Hypothalamus (tissue), 51 donors: ENCODE measurements at places on chromosomes 3 and 15.

DNA sequence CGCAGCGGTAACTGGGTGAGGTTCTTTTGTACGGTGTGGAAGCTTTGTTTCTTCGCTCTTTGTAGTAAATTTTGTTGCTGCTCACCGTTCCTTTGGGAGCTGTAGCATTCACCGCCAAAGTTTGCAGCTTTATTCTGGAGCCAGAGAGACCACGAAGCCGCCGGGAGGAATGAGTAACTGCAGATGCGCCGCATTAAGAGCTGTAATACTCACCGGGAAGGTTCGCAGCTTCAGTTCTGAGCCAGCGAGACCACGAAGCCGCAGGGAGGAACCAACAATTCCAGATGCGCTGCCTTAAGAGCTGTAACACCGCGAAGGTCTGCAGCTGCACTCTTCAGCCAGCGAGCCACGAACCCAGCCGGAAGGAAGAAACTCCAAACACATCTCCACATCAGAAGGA, 56.0 kb upstream of the DYNC1LI1 start:
- DNase-seq = no peak

GRCh38 chr3:45008117-45008516, 18.0 kb upstream of the CLEC3B start:
- DNase-seq = no peak

GRCh38 chr3:184491867-184492615, 69.5 kb upstream of the EPHB3 start:
- DNase-seq = no peak

- no peak for DNase-seq
Measured at GRCh38 chr15:31360843-31361763, 34.5 kb downstream of the KLF13 start.

GRCh38 chr3:70806021-70806420, 493.6 kb upstream of the MDFIC2 start:
- no peak for DNase-seq

GRCh38 chr15:60424006-60424405, 26.2 kb upstream of the ANXA2 start:
- no peak for DNase-seq

DNA sequence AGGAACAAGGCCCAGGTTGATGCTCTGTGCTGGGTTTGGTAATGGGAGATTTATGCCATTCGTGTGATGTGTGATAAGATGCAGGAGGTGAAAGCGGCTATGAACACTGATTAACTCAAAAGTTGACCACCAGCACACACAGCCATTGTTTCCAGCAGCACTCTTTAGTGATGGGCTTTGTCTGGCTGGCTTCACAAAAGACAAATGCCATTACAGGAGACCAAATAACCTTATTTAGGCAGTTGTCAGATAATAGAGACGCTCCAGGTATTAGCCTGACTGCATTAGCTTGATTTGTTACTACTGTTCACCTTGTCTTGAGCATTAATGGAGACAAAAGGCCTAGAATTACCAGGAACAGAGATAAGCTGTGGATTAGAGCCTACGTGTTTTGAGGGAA, 5.1 kb downstream of the HESX1 start:
- DNase-seq = no peak

DNA sequence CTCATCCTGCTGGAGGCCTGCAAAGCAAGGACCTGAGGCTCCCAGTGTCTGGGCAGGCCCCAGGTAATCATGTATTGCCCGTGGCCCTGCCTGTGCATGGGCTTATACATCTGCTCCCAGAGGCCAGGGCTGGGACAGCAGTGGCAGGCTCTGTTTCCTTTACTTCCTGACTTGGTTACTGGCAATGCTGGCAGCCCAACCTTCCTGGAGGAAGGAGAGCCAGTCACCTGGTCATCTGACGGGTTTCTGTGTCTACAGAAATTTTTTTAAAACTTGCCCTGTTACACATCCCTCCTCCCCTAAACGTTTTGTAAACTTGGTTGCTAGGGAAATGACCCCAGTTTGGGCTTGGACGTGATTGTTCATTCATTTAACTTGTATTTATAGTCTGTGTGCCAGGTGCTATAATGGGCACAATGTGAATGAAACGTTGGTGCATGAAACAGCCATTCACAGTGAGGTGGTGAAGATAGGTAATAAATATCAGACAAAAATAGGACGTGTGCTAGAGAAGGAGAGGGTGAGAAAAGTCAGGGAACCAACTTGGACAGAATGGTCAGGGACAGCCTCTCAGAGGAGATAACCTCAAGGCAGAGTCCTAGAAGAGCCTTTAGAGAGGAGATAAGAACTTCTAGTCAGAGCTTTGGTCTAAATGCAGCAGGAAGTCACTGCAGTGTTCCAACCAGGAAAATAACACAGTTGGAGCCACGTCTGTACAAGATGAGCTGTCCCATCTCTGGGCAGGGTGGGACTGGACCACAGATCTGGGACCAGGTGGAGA, 14.1 kb downstream of the TEX264 start:
- no peak for DNase-seq

DNA sequence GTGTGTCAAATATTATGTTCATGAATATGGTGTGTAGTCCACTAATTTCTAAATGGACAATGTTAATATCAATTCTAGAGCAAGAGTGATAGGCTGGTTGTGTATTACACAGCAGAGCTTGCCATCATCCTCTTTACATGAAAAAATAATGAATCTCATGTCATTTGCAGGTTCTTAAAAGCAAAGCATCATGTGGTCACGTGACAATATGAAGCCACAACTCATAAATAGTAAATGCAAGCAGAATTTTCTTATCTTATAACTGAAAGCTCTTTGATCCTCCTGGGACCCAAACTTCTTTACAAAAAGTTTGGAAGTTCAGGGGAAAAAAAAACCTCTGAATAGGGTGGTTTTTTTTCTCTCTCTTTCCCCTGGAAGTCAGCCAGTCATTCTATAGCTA, 26.9 kb upstream of the LRRN1 start:
- DNase-seq = no peak

DNA sequence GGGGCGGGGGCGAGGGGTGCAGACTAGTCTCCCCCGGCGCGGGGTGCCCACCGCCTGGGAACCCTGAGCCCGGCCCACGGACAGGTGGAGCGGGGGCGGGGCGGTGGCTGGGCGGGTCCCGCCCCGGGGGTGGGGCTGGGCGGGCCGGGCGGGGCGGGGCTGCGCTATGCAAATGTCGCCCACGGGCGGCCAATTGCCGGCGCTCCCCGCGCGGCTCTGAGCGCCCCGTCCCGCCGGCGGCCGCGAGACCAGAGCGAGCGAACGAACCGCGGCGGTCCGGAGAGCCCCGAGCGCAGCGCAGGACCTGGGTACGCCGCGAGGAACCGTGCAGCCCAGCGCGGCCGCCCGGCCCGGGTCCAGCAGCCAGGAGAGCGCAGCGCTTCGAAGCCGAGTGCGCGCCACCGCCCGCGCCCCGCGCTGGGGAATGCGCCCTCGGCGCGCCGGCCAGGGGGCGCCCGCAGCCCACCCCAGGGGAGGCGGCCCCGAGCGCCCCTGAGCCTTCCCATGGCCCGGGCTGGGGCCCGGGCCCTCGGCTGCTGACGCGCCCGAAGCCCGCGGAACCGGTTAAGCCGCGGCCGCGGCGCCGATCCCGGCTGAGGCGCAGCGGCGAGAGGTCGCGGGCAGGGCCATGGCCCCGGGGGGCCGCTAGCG, at the start of gene SEMA3F:
SEMA3F (plus strand) TSS at position 485 of the 651 bp plus-strand sequence. CDS start 4,299 bp downstream, outside the sequence.
- peak; percentile 45 for DNase-seq

- DNase-seq = no peak
Measured at GRCh38 chr3:46954178-46954577, 22.4 kb downstream of the CCDC12 start.

DNA sequence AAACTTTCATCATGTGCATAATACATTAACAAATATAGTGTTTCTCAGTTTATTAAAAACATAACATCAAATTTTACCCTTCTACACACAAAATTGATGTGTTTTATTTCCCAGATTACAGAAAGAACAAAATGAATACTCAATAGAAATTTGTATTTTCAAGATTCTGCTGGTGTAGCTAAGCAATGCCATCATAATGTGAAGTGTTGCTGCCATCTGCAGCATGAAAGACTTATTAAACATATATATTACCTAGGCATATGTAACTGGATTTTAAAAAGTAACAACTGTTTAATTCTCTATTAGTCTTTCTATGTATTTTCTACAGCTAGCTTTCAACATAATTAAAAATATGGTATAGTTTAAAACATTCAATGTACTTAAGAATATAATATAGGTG, 27.5 kb downstream of the PLSCR5 start:
- DNase-seq = no peak

DNA sequence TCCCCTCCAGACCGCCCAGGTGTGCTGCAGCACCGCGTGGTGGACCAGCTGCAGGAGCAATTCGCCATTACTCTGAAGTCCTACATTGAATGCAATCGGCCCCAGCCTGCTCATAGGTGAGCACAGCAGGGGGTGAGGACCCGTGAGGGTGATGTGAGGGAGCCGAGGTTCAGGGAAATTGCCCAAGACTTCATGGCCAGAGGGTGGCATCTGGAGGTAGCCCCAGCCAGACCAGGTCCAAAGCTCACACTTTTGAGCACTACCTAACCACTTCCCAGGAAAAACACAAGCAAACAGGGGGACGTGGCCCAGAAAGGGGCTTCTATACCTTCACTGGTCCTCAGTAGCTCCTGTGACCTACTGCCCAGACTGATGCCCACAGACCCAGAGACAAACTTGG, 33.8 kb downstream of the NR1I2 start:
- DNase-seq = no peak

DNA sequence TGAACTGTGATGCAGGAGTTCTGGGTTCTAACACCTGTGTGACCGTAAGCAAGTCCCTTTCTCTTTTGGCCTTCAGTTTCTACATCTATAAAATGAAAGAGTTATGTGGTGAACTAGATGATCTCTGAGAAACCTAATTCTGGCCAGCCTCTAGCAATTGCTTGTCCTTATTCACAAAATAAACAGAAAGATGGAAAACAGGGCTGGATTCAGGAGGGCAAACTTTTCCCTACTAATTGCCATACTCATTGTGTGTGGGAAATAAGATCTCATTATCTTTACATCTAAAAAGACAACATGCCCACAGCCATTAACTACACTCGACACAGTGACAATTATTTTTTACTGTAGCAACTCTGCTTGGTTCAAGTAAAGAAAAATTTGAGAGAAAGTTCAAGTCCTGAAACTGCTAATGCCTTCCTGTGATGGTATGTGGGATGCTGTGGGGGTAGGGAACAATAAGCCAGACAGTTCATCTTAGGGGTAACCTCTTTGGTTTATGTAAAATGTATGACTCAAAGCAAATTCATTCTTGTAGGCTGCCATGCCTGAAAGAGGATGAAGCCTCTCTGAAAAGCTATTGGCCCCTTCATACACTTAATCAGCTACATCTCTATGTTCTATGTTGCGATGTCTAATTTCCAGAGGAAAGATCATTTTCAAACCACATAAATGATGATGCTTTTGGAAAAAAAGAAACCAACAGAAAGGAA, 177.6 kb upstream of the BCL6 start:
- DNase-seq = no peak

GRCh38 chr15:48416301-48416700, 85.1 kb downstream of the DUT start:
- no peak for DNase-seq

DNA sequence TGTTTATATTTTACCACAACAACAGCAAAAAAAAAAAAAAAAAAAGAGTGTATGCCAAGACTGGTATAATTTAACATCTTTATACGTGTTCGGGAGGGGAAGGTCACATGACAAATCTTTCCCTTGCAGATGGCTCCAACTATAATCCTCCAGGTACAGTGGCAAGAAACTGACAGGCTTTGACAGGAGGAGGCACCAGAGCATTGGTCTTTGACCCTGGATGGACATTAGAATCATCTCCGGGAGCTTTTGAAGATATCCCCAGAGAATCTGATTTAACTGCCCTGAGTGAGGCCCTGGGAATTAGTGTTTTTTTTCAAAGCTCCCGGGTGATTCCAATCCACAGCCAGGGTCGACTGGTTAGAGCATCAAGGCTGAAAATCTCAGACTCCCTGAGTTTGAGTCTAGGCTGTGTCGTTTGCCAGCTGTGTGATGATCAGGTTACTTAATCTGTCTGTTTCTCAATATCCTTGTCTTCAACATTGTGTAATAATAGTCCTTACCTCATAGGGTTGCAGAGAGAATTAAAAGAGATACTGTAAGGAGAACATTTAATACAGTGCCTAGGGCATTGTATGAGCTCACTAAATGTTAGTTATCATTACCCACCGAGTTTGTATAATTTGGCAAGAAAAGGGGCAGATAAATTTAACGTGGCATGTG, 8.9 kb upstream of the SEMA5B start:
- no peak for DNase-seq

DNA sequence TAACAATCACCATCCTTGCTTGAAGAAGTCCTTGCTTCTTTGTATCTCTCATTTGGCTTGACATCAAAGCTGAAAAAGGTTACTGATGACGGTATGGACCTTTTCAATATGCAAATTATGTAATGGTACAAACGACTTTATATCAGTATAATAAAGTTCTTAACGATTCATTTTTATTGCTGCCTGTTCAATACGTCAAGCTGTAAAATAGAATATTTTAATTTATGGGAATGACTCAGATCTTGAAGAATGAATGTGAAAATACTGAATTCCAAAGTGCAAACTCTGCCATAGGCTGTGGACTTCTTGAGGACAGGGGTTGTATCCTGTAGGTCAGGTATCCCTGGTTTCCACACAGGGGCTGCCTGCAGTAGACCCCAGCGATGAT, 156.2 kb downstream of the PLCL2 start:
- DNase-seq = no peak

DNA sequence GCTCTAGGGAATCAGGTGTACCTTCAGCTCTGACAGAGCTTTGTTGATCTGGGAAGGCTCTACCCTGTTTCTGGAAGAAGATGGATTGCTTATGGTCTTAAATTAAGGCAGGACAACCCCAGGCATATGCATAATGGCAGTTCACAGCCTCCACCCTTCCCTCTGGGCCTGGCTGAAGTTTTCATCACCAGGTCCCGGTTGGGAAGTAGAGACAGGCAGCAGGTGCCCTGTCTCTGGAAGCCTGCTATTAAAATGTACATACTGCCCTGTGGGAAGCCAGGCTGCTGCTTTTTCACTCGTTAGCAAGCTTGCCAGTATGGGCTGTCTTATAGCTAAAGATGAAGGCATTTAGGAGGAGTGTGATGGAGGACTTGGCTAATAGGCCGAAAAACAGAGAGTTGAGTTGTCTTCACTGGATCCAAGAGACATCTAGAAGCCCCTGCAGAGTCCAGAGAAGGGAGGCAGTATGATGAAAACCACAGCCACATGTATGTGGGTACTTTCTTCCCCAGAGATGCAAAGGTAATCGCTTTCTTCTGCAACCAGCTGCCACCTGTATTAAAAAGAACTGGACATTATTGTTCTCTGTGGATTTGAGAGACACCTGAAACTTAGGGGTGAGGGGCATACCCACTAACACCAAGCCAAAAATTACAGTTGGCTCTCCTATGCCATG, 34.4 kb downstream of the ABHD2 start:
- no peak for DNase-seq

DNA sequence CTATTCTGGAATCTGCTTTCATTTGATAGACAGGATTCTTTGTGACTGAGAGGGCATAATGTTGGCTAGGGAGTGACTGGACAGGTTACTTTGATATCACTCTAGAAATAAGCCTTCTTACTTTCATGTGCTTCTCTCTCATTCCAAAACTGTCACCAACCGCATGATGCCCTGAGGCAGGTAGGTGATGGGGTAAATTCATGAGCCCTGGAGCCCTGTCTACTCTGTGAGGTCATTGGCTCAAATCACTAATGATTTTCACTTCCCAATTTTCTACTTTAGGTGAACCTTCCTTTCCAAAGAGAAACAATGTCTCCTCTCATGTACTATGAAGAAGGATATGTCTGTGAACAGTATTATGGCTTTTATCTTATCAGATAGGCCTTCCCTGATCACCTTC, 596.7 kb downstream of the TUSC7 start:
- DNase-seq = no peak
